ENCODE measurements at places on chromosomes 11 and 22. TPM values are rescaled to one million over a fixed set of nuclear protein-coding genes. Genes with fewer than 3 reads are reported as not detected.

The OR51I1 gene
- not detected for total RNA-seq

The PATE2 gene
- not detected for total RNA-seq

GRCh38 chr22:45942787-45943493, 34.0 kb downstream of the WNT7B start:
- no peak for DNase-seq

The RAB36 gene
- 2.9 TPM for total RNA-seq

DNA sequence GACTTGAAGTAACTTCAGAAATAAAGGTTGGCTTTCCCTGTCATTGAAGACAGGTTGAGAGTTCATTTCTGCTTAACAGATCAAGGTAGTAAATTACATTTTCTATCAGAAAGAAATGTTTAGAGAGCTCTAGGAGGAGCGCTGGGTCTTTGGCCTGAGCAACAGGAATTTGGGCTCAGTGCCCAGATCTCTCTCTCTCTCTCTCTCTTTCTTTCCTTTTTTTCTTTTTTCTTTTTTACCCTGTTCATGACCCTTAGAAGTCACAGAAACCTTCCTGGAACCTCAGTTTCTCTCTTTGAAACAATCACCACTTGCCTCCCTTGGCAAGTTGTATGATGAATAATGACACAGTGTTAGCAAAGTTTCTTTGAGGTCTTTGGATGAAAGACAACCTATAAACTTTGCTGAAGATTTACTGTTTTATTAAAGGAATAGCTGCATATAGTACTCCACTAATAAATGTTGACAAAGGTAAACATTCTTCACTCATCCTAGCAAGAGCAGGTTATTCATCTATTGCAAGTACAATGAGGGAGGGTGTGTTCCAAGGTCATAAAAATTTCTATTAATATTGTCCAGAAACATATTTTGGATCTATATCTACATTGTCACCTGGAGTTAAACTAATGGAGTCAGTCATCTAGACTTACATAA, 35.5 kb upstream of the RASSF10 start:
- no peak for DNase-seq

DNA sequence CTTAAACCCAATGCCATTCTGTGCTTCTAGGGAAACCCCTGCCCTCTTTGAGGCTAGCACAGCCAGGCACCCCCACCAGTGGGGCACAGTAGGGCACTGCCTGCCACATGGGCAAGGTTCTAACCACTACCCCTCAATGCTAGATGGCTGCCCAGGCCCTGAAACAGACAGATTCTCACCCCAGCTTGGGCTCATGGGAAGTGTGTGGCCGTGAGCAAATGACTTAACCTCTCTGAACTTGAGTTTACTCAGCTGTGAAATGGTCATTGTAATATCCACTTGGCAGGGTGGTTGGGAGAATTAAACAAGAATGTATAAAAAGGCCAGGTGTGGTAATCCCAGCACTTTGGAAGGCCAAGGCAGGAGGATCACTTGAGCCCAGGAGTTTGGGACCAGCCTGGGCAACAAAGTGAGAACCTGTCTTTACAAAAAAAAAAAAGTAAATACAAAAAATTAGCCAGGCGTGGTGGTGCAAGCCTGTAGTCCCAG, 22.4 kb downstream of the C22orf23 start:
- DNase-seq = no peak

DNA sequence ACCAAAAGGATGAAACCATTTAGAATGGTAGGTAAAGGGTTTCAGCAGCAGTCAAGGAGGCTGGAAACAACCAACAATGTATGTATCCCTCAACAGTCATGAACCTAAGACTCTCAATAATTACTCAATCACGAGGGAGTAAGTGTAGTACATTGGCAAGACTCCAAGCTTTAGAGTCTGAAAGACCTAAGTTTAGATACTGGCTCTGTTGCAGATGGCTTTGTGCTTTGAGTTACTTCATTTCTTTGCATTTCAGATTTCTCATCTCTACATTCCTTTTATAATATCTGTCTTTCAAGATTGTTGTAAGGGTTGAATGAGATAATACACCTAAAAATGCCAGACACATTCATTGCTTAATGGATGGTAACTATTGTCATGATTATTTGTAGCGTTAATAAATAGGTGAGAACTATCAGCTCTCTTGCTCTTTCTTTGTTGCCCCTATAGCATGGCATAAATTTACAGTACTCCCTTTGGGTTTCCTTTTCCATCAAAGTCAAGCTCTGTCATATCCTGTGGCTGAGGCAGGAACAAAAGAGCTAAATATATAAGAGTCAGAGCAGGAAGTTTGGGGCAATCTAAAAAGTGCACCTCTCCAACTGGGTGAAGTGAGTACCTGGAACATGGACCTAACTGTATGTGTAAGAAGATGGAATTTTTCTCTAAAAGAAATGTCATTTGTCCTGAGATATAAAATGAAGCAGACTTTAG, 228.2 kb upstream of the ZC3H12C start:
- no peak for DNase-seq

DNA sequence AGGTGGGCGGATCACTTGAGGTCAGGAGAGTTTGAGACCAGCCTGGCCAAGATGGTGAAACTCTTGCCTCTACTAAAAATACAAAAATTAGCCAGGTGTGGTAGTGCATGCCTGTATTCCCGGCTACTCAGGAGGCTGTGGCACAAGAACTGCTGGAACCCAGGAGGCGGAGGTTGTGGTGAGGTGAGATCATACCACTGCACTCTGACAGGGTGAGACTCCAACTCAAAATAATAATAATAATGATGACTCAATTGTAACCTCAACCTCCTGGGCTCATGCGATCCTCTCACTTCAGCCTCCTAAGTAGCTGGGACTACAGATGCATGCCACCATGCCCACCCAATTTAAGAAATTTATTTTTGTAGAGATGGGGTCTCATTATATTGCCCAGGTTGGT, 15.6 kb upstream of the CHRNA10 start:
- DNase-seq = no peak

DNA sequence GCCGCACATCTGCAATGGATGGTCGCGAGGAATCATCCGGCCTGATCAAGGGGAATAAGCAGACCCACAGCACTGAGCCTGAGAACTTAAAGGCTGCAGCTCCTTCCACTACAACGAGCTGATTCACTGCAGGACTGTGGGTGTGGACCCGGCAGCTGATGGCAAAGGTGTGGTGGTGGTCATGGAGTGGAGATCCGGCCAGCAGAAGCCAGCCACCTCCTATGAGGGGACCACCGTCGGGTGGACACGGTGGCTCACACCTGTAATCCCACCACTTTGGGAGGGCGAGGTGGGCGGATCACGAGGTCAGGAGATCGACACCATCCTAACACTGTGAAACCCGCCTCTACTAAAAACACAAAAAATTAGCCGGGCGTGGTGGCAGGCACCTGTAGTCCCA, 66.4 kb downstream of the DGCR2 start:
- DNase-seq = no peak

- no peak for DNase-seq
Observed at GRCh38 chr11:77522215-77522614, 48.3 kb upstream of the PAK1 start.

The SPI1 gene
- 55.4 TPM for total RNA-seq

The MFNG gene
- 110 TPM for total RNA-seq

GRCh38 chr22:32693102-32693501, 108.4 kb upstream of the TIMP3 start:
- DNase-seq = no peak

GRCh38 chr11:109940816-109941215, 152.4 kb upstream of the ZC3H12C start:
- DNase-seq = no peak

- DNase-seq = no peak
Observed at GRCh38 chr11:44072757-44073658, 6.9 kb downstream of the ACCS start.

- DNase-seq = no peak
Observed at GRCh38 chr11:131867457-131868257, 497.2 kb downstream of the NTM start.

DNA sequence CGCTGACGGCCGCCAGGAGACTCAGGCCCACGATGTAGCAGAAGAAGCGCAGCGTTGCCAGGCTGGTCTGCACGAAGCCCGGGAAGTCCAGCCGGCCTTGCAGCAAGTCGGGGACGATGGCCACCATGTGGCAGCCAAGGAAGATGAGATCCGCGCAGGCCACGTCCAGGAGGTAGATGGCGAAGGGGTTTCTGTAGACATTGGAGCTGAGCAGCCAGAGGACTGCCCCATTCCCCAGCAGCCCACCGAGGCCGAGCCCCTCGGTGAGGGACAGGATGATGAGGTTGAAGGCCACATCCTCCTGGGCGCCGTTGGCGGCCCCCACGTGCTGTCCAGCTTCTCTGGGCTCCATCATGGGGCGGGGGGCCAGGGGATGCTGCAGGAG, 3.8 kb downstream of the MRGPRE start:
- no peak for DNase-seq

DNA sequence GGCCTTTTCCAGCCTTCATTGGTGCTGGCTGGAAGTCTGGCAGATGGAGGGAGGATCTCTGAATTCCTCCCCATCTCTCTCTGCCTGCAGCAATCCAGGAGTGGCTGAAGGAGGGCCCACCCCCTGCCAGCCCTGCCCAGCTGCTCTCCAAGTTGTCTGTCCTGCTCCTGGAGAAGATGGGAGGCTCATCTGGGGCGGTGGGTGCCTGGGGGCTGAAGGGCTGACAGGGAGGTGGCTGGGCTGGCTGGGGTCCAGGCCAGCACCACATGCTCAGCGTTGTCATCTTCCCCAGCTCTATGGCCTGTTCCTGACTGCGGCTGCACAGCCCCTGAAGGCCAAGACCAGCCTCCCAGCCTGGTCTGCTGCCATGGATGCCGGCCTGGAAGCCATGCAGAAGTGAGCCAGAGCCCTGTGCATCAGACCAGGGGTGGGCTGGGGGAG, 12.2 kb downstream of the TKFC start:
- no peak for DNase-seq

The NAT10 gene
- 40.3 TPM for total RNA-seq

DNA sequence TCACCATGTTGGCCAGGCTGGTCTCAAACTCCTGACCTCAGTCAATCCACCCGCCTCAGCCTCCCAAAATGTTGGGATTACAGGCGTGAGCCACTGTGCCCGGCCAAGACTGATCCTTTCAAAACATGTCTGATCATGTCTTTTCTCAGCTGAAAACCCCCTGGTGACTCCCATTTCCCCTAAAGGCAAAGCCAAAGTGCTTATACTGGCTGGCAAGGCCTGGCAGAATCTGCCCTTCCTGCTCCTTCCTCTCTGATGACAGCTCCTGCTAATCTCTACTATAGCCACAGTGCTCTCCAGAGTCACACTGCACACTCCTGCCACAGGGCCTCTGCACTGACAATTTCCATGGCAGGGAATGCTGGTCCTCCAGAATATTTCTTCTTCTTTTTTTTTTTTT, 2.6 kb upstream of the MCHR1 start:
- no peak for DNase-seq

GRCh38 chr11:65558002-65558929, at the start of gene LTBP3:
TSS of gene LTBP3 (minus strand) at chr11:65558359. CDS start at chr11:65557959, 400 bp downstream.
- DNase-seq = peak; percentile 67

DNA sequence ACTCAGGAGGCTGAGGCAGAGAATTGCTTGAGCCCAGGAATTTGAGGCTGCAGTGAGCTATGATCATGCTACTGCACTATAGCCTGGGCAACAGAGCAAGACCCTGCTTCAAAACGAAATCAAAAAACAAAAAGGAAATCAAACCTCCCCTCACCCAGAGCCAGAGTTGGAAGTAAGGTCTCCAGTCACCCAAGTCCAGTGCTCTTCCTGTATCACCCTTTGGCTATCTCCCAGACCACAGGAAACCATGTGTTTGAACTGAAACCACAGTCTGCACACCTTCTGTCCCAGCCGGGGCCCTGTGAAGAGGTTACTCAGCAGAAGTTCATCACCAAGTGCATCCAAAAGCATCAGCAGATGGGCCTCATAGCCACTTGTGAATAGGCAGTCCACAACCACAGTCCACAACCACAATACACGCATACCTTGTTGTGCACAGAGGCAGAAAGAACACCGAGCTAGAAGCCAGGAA, 4.6 kb downstream of the MYH9 start:
- peak; percentile 81 for DNase-seq

- DNase-seq = no peak
Observed at GRCh38 chr11:6350043-6350442, 29.7 kb upstream of the CAVIN3 start.

GRCh38 chr11:61332281-61332796, 566 bp downstream of the DDB1 start:
- no peak for DNase-seq

GRCh38 chr11:25734591-25735211, 597.2 kb upstream of the ANO3 start:
- DNase-seq = no peak

The MUC5B gene
- total RNA-seq = not detected

The NNMT gene
- total RNA-seq = 2.4 TPM

The PAMR1 gene
- total RNA-seq = not detected

The F2 gene
- not detected for total RNA-seq

The UBQLNL gene
- total RNA-seq = not detected

DNA sequence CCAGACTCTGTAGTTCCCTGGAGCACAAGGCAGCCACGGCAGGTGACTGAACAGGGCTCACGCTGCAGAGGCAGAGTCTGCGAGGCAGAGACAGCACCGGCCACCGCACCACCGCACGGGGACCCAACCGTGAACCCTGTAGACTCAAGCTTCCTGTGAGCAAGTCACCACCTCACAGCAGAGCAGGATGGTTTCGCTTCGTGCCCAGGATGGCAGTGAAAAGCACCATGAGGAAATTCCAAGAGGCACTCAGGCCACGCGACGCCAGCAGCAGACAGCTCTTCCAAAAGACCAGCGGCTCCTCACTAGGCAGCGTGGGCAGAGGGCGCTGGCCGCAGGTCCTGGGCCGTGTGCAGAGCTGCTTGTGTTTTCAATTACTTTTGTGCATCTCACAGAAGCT, 24.5 kb downstream of the BRD1 start:
- no peak for DNase-seq

- DNase-seq = peak; percentile 60
Observed at GRCh38 chr11:88231894-88232482, 56.7 kb upstream of the RAB38 start.

DNA sequence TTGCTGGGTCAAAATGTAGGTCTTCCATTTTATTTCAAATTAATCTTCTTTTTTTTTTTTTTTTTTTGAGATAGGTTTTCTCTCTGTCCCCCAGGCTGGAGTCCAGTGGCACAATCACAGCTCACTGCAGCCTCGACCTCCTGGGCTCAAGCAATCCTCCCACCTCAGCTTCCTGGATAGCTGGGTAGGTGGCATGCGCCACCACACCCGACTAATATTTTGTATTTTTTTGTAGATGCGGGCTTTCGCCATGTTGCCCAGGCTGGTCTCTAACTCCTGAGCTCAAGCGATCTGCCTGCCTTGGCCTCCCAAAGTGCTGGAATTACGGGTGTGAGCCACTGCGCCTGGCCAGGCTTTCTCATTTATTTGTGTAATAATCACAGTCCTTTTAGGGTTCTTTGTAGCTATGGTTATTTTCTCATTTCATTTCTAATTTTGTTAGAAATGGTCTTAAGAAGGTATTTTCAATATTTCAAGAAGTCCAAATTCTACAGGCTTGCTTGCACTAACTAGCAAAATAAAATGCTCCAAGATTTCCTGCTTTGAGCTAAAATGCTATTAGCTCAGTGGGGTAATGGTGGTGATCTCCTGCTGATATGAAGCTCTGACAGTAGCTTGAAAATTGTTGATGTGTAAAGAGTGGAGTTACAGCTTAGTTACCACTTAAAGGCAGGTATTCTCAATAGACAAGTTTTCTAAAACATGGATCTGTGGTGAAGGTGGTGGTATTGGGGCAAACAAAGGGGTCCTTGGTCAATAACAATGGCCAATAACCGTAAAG, 50.0 kb downstream of the RBX1 start:
- DNase-seq = no peak

The OSBP2 gene
- 1.2 TPM for total RNA-seq

- DNase-seq = no peak
Observed at GRCh38 chr11:103202048-103202651, 92.9 kb downstream of the DYNC2H1 start.

The PRODH gene
- not detected for total RNA-seq

Measured in natural killer cell (primary cell).